Cardiac ventricle fibroblast (primary cell): ENCODE measurements at places on chromosomes 6 and 20. TPM values are rescaled to one million over a fixed set of nuclear protein-coding genes. Genes with fewer than 3 reads are reported as not detected.

CCM2L gene
- 0.06 TPM in 1 of 2 replicates, not detected in the other for total RNA-seq

TCP11 gene
- 0.39 TPM in 1 of 2 replicates, not detected in the other for total RNA-seq

BMP2 gene
- total RNA-seq, result 5.1 and 5.8 TPM in 2 replicates

GHRH gene
- total RNA-seq, result not detected in 2 replicates

SLC22A1 gene
- total RNA-seq, result 0.12 TPM in 1 of 2 replicates, not detected in the other

RWDD2A gene
- total RNA-seq, result 3.1 and 5.4 TPM in 2 replicates

LSM2 gene
- total RNA-seq, result 36.0 and 38.2 TPM in 2 replicates

CD24 gene
- total RNA-seq, result 0.12 and 0.15 TPM in 2 replicates

UST gene
- total RNA-seq, result 10.2 and 10.5 TPM in 2 replicates

NMBR gene
- total RNA-seq, result not detected in 2 replicates

PAK5 gene
- not detected in 2 replicates for total RNA-seq

PPP1R16B gene
- total RNA-seq, result 0.31 and 0.44 TPM in 2 replicates

SGK2 gene
- total RNA-seq, result 0.69 and 0.93 TPM in 2 replicates

PBOV1 gene
- not detected in 2 replicates for total RNA-seq

KCNS1 gene
- 1.4 and 2.4 TPM in 2 replicates for total RNA-seq

RSPO3 gene
- 0.50 and 0.59 TPM in 2 replicates for total RNA-seq

TOP1 gene
- total RNA-seq, result 21.0 and 23.8 TPM in 2 replicates

LY6G5B gene
- 0.44 and 0.50 TPM in 2 replicates for total RNA-seq

ACTL10 gene
- 2.1 and 2.2 TPM in 2 replicates for total RNA-seq

GSS gene
- total RNA-seq, result 38.3 and 38.8 TPM in 2 replicates

TPBG gene
- total RNA-seq, result 41.9 and 52.1 TPM in 2 replicates

TMEM244 gene
- not detected in 2 replicates for total RNA-seq

TRIM10 gene
- total RNA-seq, result not detected in 2 replicates

GNL1 gene
- total RNA-seq, result 31.1 and 31.2 TPM in 2 replicates

MAPK13 gene
- total RNA-seq, result 4.8 and 5.6 TPM in 2 replicates

C2 gene
- 10.4 and 16.9 TPM in 2 replicates for total RNA-seq

METTL24 gene
- total RNA-seq, result not detected in 2 replicates

BLOC1S5 gene
- total RNA-seq, result 6.9 and 7.4 TPM in 2 replicates

ZC3H12D gene
- total RNA-seq, result 0.10 TPM in 1 of 2 replicates, not detected in the other

NINL gene
- 5.7 and 9.4 TPM in 2 replicates for total RNA-seq

SYCP2L gene
- not detected in 2 replicates for total RNA-seq

PLN gene
- not detected in 2 replicates for total RNA-seq

MYLIP gene
- total RNA-seq, result 12.5 and 13.5 TPM in 2 replicates

MOG gene
- not detected in 2 replicates for total RNA-seq

FAM184A gene
- 0.56 and 0.83 TPM in 2 replicates for total RNA-seq

NNAT gene
- total RNA-seq, result not detected in 2 replicates

INSM1 gene
- total RNA-seq, result not detected in 2 replicates

ERVFRD-1 gene
- total RNA-seq, result not detected in 2 replicates

NCOA3 gene
- total RNA-seq, result 23.8 and 28.2 TPM in 2 replicates

ULBP2 gene
- total RNA-seq, result 0.62 and 1.8 TPM in 2 replicates

SPTLC3 gene
- 11.0 and 13.9 TPM in 2 replicates for total RNA-seq

MEP1A gene
- not detected in 2 replicates for total RNA-seq

HSPA1B gene
- 101 and 110 TPM in 2 replicates for total RNA-seq

SNPH gene
- 3.4 and 3.9 TPM in 2 replicates for total RNA-seq

PXDC1 gene
- total RNA-seq, result 61.0 and 67.8 TPM in 2 replicates

MPIG6B gene
- 0.06 TPM in 1 of 2 replicates, not detected in the other for total RNA-seq

ELOVL4 gene
- 2.2 and 2.7 TPM in 2 replicates for total RNA-seq

GPLD1 gene
- 0.19 and 0.44 TPM in 2 replicates for total RNA-seq

PRRT1 gene
- total RNA-seq, result 1.1 and 1.8 TPM in 2 replicates

SIM1 gene
- not detected in 2 replicates for total RNA-seq

PNPLA1 gene
- not detected in 2 replicates for total RNA-seq

COQ3 gene
- total RNA-seq, result 0.73 and 1.00 TPM in 2 replicates

ZC2HC1B gene
- total RNA-seq, result 0.31 TPM in 1 of 2 replicates, not detected in the other

COL9A3 gene
- 46.0 and 51.4 TPM in 2 replicates for total RNA-seq

CAGE1 gene
- not detected in 2 replicates for total RNA-seq

PARD6B gene
- 0.06 and 0.10 TPM in 2 replicates for total RNA-seq
